ENCODE measurements at places on chromosomes 12 and 14.
A peak's percentile ranks its signal among the peaks of the same experiment; 100 is the strongest.

DNA sequence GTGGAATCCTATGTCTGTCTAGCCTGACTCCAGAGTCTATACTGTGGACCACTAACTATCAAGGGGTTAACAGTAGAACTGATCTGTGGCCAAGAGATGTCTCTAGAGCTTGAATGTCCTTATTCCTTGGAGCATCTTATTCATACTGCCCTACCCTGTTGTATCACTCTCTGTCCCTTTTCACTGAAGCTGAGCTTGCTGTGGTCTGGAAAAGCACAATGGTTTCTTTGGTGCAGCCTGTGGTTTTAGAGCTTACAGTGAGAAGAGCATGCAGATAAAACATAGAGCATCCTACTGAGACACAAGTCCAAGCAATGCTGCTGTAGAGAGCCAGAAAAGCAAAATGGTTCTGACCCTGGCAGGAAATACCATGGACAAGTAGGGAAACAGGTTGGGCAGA lies 367.0 kb upstream of the ATP2B1 start:
- no peak for DNase-seq

DNA sequence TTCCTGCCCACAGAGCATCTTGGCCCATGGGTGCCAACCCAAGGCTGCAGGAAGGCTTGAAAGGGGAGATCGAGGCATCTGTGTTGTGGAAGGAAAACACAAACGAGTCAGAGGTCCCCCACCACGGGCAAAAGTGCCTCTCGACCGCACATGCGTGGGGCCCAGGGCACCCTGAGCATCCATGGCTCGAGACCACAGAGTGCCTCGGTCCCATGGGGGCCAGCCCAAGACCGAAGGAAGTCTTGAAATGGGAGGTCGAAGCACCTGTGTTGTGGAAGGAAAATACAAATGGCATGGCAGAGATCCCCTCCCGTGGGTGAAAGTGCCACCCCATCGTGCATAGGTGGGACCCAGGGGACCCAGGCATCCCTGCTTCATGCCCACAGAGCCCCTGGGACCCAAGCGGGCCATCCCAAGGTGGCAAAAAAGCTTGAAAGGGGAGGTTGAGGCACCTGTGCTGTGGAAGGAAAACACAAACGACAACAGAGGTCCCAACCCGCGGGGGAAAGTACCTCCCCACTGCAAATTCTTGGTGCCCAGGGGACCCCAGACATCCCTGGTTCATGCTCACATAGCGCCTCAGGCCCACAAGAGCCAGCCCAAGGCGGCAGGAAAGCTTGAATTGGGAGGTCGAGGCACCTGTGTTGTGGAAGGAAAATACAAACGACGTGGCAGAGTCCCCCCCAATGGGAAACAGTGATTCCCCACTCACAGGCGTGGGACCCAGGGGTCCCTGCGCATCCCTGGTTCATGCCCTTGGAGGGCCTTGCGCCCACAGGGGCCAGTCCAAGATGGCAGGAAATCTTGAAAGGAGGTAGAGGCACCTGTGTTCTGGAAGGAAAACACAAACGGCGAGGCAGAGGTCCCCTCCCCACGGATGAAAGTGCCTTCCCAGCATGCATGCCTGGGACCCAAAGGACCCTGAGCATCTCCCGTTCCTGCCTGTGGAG lies 373.0 kb downstream of the ALG10 start:
- no peak for DNase-seq

- no peak for DNase-seq
Measured at GRCh38 chr12:102513739-102514138, 33.4 kb upstream of the IGF1 start.

- no peak for DNase-seq
Measured at GRCh38 chr12:64760808-64761573, 1.8 kb upstream of the GNS start.

- no peak for DNase-seq
Measured at GRCh38 chr12:108642269-108642870, 8.7 kb upstream of the SELPLG start.

- no peak for DNase-seq
Measured at GRCh38 chr14:85401384-85401783, 128.6 kb upstream of the FLRT2 start.

DNA sequence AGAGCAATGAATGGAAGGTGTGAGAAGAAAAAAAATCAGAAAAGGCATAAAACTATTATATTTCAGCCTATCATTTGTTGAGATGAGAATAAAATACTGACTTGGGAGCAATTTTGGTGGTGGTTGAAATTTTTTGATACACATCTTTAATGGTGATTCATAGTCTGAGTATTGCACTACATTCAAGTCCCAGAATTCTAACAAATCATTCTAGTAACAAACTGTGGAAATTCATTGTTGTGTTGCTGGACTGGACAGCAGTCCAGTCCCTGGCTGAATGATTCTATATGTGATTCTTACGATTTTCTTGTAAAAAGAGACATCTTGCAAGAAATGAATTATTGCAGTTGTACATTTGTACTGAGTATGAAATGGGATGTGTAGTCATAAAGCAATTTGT lies 268.6 kb downstream of the TRHDE start:
- no peak for DNase-seq

GRCh38 chr12:102503056-102503681 lies 22.8 kb upstream of the IGF1 start:
- DNase-seq: no peak

- peak; percentile 79 for DNase-seq
Measured at GRCh38 chr12:29241821-29242591, 92.9 kb downstream of the FAR2 start.

DNA sequence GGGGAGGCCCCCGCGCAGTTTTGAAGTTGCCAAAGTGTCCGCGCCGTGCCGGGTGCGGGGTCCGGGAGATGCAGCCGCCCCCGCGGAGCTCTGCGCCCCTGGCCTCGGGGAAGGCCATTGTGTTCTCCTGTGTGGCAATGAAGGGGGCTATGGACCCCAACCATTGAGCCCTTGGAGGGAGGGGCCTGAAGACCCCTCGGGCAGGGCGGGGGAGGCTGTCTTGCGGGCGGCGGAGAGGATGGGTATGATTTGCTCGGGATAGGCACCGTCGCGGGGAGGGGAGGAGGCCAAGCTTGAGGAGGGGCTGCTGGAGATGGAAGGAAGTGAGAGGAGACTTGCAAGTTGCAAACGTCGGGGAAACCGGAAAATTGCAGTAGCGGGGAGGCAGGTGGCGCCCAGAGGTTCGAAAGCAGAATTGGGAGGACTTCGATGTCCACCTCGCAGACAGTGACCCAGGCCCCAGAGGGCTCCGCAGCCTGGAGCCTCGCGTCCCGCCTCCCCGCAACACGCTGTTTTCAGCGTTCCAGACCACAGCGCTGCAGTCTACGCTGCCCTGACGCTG lies 25.4 kb downstream of the BCL11B start:
- DNase-seq: no peak

All from epithelial cell of prostate (primary cell).